Kidney epithelial cell (primary cell): ENCODE measurements at places on chromosomes 4 and X. TPM values are rescaled to one million over a fixed set of nuclear protein-coding genes. Genes with fewer than 3 reads are reported as not detected.

Gene CLDN22
- total RNA-seq: not detected in 2 replicates

DNA sequence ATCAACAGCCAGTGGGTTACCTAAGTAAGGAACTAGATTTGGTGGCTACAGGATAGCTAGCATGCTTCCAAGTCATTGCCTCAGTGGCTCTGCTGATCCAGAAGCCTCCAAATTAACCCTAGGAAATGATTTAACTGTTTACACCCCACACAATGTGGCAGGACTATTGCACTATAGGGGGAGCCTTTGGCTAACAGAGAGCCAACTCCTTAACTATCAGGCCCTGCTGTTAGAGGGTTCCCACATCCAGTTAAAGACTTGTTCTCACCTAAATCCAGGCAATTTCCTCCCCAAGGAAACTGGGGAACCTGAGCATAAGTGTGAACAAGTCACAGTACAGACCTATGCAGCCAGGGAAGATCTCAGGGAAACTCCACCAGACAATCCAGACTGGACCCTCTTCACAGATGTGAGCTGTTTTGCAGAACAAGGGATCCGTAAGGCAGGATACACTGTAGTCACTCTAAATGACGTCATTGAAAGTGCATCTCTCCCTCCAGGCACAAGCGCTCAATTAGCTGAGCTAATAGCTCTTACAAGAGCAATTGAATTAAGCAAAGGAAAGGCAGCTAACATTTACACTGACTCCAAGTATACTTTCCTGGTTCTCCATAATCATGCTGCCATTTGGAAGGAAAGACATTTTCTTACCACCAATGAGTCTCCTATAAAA lies 185.3 kb upstream of the SPOCK3 start:
- no peak for DNase-seq

- DNase-seq: no peak
Observed at GRCh38 chrX:146041741-146042140, 224.1 kb downstream of the SLITRK2 start.

Gene ETNPPL
- total RNA-seq: 0.04 TPM in 1 of 2 replicates, not detected in the other

Gene BMPR1B
- 5.9 and 9.2 TPM in 2 replicates for total RNA-seq

DNA sequence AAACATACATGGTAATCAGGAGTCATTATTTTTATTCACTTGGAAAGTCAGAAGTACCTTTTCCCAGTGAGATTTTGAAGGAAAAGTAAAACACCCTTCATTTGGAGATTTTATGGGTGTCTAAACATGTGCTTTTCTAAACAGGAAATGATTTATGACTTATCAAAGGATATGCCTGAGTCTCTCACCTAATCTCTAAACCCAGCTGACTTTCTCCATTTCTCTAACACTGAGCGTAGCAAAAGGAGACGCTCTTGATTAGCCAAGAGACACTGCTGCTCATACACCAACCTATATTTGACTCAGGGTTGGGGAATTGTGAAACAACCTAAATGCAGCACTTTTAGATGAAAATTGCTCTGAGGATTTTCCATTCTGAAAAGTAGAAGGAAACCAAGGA lies 468.5 kb upstream of the FTHL17 start:
- DNase-seq: no peak

DNA sequence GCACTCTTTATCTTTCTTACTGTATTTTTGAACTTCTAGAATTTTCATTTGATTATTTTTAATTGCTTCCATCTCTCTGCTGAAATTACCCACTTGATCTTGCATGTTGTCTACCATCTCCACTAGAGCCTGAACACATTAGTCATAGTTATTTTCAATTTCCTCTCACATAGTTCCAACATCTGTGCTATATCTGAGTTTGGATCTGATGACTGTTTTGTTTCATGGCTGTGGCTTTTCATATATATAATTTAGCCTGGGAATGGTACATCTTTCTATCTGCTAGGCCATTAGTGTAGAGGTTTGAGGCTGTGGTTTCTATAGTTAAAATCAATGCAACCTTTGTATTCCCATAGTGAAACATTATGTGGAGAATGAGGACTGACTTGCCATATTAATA lies 33.2 kb downstream of the NPY2R start:
- DNase-seq: no peak

Gene FDCSP
- total RNA-seq: not detected in 2 replicates

Gene RBMXL3
- total RNA-seq: not detected in 2 replicates

DNA sequence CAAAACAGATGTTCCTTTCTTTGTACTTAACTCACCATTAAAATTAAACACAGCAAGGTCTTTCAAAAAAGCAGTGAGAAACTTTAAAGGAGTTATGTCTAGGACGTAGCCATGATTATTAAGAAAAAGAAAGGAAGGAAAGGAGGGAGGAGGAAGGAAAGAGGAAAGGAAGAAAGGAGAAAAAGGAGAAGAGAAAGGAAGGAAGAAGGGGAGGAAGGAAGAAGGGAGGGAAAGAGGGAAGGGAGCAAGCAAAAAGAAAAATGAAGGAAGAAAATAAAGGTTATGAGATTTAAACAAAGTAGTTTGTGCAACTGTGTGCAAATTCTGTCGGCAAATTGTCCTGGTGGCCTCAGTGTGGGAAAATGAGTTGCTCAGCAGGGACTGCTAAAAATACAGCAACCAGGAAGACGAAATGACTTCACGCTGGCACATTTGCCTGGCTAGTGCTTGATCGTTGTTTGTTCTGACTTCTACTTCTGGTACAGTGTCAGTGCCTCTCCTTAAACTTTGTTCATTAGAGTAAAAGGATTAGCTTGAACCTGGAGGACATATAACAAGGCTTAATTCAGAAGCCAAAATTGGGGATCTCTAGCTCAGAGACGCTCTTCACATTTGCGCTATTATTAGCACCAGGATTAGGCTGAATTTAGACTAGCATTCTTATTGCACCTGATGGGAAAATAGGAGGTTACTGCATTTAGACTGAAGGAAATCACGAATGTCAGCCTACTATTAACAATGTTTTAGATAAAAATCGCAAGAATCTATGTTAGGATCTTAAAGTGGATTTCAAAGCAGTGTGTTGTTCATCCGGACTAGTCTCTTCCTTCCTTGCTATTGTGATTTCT lies 81.2 kb downstream of the DCK start:
- DNase-seq: no peak

GRCh38 chrX:28351801-28352200 lies 235.4 kb upstream of the IL1RAPL1 start:
- no peak for DNase-seq
